ENCODE measurements at places on chromosomes 12 and 14.
A peak's percentile ranks its signal among the peaks of the same experiment; 100 is the strongest.

DNA sequence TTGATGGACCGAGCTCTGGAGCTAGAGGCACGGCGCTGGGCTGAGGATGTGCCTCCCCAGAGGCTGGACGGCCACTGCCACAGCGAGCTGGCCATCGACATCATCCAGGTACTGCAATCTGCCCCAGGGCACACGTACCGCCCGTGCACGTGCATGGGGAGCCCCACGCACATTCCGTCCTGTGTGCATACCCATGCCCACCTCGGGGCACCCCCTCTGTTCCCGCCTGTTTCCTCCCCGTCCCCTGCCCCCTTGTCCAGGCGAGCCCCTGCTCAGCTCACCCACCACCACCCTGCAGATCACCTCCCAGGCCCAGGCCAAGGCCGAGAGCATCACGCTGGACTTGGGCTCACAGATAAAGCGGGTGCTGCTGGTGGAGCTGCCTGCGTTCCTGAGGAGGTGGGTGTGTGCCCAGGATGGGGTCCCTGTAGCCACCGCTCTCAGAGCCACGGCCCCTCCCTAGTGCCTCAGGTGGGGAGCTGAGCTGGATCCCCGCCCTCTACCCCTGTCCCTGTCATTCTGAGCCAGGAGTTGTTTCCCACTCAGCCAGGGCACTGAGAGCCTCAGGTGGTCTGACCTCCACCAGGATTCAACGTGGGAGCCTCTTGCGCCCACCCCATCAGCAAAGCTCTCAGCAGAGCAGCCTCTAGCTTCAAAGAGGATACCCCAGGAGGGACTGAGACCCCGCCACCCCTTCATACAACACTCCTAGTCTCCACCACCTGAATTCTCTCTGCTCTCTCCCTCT is 6.9 kb downstream of the TNFAIP2 start:
- no peak for DNase-seq

DNA sequence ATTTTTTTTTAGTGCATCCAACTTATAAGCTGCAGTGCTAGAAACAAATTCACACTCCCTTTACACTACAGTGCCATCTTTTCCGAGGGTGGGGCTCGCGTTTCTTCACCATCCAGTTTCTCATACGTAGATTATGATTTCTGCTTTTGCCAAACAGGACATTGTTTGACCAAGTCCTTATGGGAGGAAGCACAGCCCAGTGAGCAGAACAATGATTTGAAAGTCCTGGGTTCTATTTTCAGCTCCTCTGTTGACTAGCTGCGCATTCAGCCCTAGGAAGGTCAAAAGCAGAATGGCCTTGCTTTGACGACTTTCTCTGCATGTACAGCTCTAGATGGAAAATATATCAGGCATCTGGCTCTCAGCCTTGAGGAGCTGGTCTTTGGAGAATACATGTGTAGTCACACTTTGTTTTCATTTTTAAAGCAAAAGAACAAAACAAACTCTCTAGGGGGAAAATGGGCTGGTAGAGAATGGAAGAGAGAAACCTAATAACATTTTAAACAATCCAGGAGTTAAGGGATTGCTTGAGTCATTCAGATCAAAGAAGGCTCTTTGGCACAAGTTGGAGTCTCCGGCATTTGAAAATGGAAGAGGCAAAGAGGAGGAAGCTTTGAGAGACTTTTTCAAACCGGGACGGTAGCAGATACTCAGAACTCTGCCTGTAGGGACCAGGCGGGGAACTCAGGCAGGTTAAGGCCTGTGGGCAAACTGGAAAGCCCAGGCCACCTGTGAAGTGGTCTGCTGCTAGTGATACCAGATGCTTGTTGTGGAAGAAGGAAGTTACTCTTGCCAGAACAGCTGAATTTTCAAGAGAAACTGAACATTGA is 257.3 kb upstream of the PLEKHG7 start:
- no peak for DNase-seq

DNA sequence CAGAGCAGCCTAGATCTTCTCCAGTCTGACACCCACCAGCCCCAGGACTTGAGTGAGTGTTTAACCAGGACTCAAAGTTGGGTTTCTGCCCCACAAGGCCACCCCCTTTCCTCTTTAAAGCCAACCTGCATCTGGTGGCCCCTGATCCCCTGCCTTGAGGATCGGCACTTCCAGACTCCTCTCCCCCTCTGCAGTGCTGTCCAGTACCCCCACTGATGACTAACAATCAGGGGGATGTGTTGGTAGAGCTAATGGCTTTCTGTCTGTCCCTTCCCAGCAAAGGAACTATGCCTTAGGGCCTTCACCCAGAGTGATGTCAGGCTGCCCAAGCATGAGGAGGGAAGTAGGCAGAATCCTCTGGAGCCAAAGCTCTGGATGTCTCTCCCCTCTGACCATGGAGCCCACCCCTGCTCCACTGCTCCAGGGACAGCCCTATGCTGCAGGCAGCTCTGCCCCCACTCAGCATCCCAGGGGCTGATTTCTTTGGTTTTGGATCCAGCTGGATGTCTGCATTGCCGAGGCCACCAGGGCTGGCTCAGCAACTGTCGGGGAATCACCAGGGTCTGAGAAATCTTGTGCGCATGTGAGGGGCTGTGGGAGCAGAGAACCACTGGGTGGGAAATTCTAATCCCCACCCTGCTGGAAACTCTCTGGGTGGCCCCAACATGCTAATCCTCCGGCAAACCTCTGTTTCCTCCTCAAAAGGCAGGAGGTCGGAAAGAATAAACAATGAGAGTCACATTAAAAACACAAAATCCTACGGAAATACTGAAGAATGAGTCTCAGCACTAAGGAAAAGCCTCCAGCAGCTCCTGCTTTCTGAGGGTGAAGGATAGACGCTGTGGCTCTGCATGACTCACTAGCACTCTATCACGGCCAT is 42.9 kb downstream of the DAD1 start:
- DNase-seq = no peak

GRCh38 chr12:39804898-39805297 is 185.3 kb upstream of the ABCD2 start:
- no peak for DNase-seq

GRCh38 chr14:103833711-103834110 is 13.7 kb downstream of the PPP1R13B start:
- DNase-seq = no peak

DNA sequence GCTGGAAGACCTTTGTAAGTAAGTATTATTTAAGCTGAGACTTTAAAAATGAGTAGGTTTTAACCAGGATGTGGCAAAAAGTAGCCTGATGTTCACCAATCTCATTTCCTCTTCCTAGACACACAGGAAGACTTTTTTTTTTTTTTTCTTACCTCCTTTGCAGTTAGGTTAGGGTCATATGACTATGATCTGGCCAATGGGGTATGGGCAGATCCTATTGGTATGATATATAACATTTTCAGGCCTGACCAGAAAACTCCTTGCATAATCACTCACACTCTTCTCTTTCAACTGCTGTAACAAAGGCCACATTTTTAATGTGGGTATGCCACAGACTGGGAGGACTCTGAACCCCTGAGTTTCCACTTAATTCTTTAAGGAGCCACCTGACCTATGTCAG is 2.7 kb upstream of the RPS6KA5 start:
- no peak for DNase-seq

- no peak for DNase-seq
These were observed 192.7 kb downstream of the BTG1 start for GRCh38 chr12:91952916-91953315.

- DNase-seq = no peak
These were observed 2.6 kb downstream of the DLGAP5 start for GRCh38 chr14:55188686-55189295.

- no peak for DNase-seq
These were observed 1302.3 kb downstream of the FSCB start for GRCh38 chr14:43204816-43205215.

DNA sequence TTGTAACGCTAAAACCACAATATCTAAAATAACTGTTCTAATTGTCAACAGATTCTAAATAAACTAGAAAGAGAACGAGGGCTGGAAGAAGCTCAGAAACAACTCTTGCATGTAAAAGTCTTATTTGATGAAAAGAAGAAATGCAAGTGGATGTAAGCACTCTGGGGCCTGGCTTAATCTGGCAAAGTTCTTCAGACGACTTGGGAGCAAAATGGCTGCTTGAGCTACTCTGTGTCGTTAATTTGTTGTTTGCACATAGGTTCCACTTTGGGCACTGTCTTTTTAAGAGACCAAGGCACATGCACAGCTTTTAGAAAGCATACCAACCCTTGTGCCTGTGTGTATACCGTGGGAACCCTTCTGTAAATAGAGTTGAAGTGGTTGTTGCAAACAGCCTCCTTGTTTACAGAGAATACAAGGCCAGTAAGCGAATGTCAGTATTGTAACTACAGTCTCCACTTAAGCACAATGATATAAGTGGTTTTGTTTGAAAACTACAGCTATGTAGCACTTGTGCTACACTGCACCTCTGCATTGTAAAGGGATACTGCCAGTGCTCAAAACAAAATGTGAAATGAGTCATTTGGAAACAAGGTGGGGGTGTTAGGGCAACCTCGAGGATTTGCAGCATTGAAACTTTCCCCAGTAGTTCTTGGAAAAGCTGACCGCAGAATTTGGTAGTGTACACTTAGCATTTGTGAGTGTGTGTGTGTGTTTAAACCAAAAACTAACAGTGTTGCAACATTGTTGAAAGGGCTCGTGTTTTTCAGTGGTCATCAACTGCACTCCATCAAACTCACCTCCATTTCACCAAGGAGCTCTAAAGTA is 154.3 kb downstream of the CEP83 start:
- DNase-seq = no peak

DNA sequence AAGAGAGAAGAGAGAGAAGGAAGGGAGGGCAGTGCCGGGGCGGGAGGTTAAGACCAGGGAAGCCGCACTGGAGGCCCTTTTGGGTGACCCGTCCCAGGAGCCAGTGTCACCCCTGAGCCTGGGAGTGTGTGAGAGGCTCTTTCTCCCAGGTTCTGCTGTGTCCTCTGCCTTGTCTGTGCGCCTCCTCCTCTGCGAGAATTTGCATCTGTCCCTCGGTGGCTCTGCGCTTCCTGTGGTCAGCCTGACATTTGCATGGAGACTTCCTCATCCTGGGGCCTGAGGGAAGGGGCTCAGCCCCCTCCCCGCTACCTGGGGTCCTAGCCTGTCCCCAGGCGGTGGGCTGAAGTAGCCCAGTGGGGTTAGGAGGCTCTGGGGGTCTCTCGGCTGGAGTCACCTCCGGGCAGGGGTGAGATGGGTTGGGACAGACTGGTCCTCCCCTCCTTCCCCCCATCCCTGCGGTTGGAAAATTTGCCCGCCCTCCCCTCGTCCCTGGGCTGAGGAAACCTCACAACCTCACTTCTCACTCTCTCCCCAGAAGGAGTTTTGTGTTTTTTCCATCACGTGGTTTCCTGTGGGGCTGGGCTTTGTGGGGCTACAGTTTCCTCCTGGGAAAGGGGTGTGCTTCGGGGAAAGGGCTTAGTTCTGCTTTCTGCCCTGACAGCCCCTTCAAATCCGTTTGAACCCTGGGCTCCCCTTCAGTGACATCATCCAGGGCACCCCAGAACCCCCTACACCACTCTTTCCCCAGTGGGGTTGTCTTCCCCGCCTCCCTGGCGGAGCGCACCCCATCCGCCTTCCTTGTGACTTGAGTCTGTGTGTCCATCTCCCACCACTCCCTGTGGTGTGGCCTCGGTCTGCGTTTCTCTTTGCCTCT is 2.5 kb downstream of the PTPN6 start:
- DNase-seq = peak; percentile 80

GRCh38 chr14:81312289-81312876 is 87.7 kb downstream of the STON2 start:
- DNase-seq = no peak

DNA sequence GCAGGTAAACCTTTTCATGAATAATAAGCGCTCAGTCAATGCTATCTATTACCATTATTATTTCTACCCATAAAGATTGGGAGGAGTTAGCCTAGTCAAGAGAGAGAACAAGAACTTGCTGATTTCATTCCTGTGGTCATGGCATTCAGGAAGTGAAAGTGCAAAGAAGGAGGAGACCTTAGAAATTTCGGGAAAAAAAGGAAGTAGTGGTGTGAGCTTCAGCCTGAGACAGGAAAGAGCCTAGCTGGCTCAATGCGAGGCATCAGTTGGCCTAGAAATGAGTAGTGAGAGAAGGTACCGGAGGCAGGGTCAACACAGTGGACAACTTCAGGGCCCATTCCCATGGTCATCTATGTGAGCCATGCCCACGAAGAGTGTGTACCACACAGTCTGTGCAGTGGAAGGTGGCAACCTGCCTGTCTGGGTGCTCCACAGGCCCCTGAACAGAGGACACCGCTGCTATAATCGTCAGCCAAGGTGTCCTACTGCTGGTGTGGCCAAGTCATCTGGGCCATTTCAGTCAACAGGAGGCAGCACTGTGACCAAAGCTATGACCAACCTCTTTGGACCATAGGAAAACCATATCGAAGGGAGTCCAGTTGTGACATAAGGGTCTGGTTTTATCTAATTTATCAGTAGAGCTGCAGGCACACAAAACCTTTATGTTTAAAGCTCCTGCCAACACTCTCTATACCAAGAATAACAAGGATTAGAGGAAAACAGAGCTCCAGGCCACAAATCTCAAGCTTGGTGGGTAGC is 16.2 kb upstream of the STON2 start:
- DNase-seq = no peak

GRCh38 chr12:57234571-57235016 is 5.1 kb downstream of the SHMT2 start:
- no peak for DNase-seq

- no peak for DNase-seq
These were observed 97.1 kb upstream of the SRRM4 start for GRCh38 chr12:118884226-118884625.

DNA sequence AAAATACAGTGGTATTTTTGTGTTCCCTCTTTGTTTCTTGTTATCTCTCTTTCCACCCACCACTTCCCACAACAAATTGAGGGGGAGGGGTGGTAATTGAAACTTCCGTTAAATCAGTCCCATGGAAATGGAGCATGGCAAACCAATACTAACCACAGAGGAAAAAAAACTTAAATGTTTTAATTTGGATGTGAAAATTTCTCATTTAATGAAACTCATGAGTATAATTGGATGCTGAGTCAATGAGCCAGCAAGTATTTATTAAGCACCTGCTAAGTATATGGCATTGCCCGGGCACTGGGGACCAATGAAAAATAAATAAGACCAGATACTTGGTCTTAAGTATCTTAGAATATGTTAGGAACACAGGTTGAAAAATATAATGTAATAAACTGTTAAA is 147.5 kb downstream of the KCNH5 start:
- no peak for DNase-seq

DNA sequence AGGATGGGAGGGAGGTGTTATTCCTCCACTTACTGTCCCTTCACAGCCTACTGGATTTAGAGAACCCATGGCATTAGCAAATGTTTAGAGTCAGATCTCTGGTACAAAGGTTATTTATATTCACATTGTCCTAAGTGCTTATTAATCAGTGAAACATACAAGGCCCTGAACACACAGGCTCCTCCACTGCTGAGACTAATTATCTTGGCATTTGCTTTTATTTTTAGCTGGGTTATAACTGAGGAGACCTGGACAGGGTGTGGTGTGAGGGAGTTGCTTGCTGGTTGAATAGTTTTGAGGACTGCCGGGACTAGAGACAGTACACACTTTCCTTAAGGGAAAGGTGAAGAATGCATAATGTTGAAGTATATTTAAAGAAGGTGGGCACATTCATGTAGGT is 77.5 kb downstream of the FIGNL2 start:
- DNase-seq = no peak

GRCh38 chr12:22765421-22766130 is 140.6 kb downstream of the ETNK1 start:
- no peak for DNase-seq
